Esophagus muscularis mucosa (tissue), 4 donors: ENCODE measurements at places on chromosomes 7 and 10. TPM values are rescaled to one million over a fixed set of nuclear protein-coding genes. Genes with fewer than 3 reads are reported as not detected.

GRCh38 chr7:119964788-119965542 lies 308.0 kb upstream of the KCND2 start:
- no peak for DNase-seq
- H3K4me1 ChIP-seq, result no peaks in the 10 kb centered on the region
- no peak overlapping the region for H3K27ac ChIP-seq
- no peaks in the 10 kb centered on the region for H3K36me3 ChIP-seq

The NPY gene
- total RNA-seq, result 26.7 TPM

The ZNF37A gene
- 19.1 TPM for total RNA-seq

DNA sequence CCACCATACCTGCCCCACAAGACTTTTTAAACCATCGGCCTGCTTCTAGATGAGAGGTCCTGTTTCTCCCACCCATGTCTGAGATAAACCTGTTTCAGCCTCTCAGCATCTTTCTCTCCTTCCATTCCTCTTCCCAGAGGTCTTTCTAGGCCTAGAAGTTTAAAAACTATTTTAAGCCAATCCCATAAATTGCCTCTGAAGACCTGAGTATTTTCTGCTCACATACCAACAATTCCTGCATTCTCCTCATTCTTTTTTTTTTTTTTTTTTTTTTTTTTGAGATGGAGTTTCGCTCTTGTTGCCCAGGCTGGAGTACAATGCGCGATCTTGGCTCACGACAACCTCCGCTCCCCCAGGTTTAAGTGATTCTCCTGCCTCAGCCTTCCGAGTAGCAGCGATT lies 262.9 kb upstream of the AUTS2 start:
- no peaks in the 10 kb centered on the region for H3K36me3 ChIP-seq
- DNase-seq, result no peak
- no peaks in the 10 kb centered on the region for H3K4me1 ChIP-seq
- H3K4me3 ChIP-seq, result no peak overlapping the region

GRCh38 chr10:84241185-84241790 lies at the start of gene LRIT1:
Gene LRIT1, minus strand, starts transcription at chr10:84241546. Its CDS starts 107 bp downstream, at chr10:84241439.
- no peaks in the 10 kb centered on the region for H3K36me3 ChIP-seq
- no peak within 1 kb of the TSS for H3K4me3 ChIP-seq
- no peak for DNase-seq
- no peaks in the 10 kb centered on the region for H3K4me1 ChIP-seq
- H3K27ac ChIP-seq, result no peak within 1 kb of the TSS

DNA sequence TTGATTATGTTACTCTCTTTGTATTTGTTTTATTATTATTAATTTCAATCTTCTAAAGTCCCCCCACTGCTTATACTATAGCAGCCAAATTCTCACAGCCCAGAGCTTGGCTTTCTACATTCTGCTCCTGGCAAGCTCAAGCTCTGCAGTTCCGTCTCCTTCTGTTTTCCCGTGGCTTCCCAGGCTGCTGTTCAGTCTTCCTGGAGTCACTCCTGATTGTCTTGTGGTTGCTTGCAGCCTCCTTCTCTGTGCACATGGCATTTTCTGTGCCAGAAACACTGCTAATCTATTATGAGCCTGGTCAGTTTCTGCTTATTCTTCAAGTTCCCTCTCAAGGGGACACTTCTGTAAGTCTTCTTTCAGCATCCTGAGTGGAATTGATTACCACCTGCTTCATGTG lies 533.7 kb upstream of the IGFBP3 start:
- no peaks in the 10 kb centered on the region for H3K4me1 ChIP-seq
- no peaks in the 10 kb centered on the region for H3K36me3 ChIP-seq
- H3K27ac ChIP-seq, result no peak overlapping the region
- H3K27me3 ChIP-seq, result no peaks in the 10 kb centered on the region
- DNase-seq, result no peak
- H3K4me3 ChIP-seq, result no peak overlapping the region

DNA sequence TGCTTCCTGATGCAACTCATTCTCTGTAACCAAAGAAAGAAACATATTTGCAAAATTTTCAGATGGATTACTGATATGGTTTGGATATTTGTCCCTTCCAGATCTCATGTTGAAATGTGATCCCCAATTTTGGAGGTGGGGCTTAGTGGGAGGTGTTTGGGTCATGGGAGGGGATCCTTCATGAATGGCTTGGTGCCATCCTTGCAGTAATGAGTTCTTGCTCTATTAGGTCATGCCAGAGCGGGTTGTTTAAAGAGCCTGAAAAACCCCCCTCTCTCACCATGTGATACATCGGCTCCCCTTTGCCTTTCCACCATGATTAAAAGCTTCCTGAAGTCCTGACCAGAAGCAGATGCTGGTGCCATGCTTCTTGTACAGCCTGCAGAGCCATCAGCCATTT lies 43.8 kb upstream of the PRKG1 start:
- H3K27me3 ChIP-seq, result no peaks in the 10 kb centered on the region
- H3K27ac ChIP-seq, result no peak overlapping the region
- no peak overlapping the region for H3K4me3 ChIP-seq
- no peak for DNase-seq
- H3K4me1 ChIP-seq, result peaks cover 6% of the 10 kb centered on the region
- no peaks in the 10 kb centered on the region for H3K36me3 ChIP-seq

DNA sequence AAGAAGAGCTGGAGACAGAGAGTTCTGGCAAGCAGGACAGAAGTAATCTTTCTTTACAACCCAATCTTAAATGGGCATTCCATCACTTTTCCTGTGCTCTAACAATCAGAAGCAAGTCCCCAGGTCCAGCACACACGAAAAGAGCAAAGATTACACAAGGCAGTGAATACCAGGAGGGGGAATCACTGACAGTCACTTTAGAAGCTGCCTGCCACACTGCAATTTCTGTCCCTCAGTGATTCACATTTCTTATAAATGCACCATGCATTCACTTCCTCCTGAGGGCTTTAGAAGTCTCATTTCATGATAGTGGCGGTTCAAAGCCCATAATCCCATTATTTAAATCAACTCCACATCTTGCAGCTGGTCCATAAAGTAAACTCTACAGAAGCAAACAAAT lies 362.5 kb downstream of the POM121L12 start:
- no peak overlapping the region for H3K27ac ChIP-seq
- H3K36me3 ChIP-seq, result no peaks in the 10 kb centered on the region
- H3K4me3 ChIP-seq, result no peak overlapping the region
- DNase-seq, result no peak
- no peaks in the 10 kb centered on the region for H3K27me3 ChIP-seq

DNA sequence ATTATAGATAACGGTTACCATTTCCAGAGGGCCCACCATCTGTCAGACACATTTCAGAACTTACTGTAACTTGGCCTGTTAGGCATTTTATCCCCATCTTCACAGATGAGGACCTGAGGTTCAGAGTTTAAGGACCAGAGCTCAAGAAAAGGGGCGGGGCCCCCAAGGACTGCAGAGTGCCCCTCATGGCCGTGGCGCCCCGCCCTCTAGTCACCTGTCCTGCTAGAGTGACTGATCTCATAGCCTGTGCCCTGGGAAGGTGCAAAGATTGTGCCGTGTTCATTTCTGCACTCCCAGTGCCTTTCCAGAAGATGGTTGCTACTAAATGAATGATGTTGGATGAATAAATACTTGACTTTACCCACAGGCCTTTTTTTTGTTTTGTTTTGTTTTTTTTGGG lies 107.0 kb downstream of the XRCC2 start:
- H3K27ac ChIP-seq, result no peak overlapping the region
- DNase-seq, result no peak
- no peak overlapping the region for H3K4me3 ChIP-seq

DNA sequence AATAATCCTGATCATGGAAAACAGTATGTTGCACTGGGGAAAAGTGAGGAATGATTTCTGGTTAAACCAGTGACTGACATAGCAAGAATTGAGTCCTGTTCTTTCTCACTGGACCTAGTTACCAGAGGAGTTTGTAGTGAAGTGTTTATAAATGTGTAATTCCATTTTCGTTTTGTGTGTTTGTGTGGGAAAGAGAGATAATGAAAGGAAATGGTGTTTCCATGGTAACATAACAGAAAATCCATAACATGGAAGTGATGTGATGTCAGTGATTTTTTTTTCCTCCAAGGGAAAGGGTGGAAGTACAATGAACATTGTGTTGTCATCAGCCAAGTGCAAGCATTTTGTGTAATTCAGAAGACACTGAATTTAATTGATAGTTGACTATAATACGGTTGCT lies 283.9 kb downstream of the PLXDC2 start:
- peak overlapping the region; percentile 28 for H3K27ac ChIP-seq
- peaks cover 27% of the 10 kb centered on the region for H3K4me1 ChIP-seq
- DNase-seq, result no peak
- H3K36me3 ChIP-seq, result no peaks in the 10 kb centered on the region
- H3K4me3 ChIP-seq, result peak overlapping the region; percentile 13

- H3K36me3 ChIP-seq, result no peaks in the 10 kb centered on the region
- DNase-seq, result no peak
- H3K4me3 ChIP-seq, result no peak overlapping the region
- no peak overlapping the region for H3K27ac ChIP-seq
- no peaks in the 10 kb centered on the region for H3K4me1 ChIP-seq
These were observed 13.3 kb upstream of the CNNM1 start for GRCh38 chr10:99315853-99316252.

DNA sequence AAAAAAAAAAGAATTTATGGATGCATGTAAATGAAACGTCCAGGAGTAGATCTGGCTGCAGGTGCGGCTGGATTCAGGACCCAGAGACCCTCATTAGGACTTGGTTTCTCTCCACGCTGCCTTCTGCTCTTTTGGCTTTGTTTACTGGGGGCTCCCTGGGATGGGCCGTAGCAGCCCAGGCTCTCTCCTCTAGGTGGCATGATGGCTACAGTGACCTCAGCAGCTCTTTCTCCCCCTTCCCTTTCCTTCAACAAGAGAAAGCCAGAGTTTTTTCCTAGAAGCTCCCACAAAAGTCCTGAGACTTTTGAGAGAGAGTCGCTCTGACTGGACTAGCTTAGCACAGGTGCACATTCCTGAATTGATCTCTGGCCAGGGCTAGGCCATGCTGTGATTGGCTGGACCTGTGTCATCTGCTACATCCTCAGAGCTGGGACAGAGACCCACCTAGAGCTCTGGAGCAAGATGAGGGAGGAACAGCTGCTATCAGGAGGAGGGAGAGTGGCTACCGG lies 67.8 kb upstream of the PDCD4 start:
- peak overlapping the region; percentile 69 for H3K27ac ChIP-seq
- H3K4me3 ChIP-seq, result no peak overlapping the region
- DNase-seq, result no peak
- peaks cover 26% of the 10 kb centered on the region for H3K4me1 ChIP-seq
- no peaks in the 10 kb centered on the region for H3K36me3 ChIP-seq
- no peaks in the 10 kb centered on the region for H3K27me3 ChIP-seq

- no peaks in the 10 kb centered on the region for H3K27me3 ChIP-seq
- DNase-seq, result no peak
- H3K36me3 ChIP-seq, result no peaks in the 10 kb centered on the region
- no peak overlapping the region for H3K27ac ChIP-seq
- no peak overlapping the region for H3K4me3 ChIP-seq
These were observed 90.1 kb downstream of the NPSR1 start for GRCh38 chr7:34747867-34748727.

DNA sequence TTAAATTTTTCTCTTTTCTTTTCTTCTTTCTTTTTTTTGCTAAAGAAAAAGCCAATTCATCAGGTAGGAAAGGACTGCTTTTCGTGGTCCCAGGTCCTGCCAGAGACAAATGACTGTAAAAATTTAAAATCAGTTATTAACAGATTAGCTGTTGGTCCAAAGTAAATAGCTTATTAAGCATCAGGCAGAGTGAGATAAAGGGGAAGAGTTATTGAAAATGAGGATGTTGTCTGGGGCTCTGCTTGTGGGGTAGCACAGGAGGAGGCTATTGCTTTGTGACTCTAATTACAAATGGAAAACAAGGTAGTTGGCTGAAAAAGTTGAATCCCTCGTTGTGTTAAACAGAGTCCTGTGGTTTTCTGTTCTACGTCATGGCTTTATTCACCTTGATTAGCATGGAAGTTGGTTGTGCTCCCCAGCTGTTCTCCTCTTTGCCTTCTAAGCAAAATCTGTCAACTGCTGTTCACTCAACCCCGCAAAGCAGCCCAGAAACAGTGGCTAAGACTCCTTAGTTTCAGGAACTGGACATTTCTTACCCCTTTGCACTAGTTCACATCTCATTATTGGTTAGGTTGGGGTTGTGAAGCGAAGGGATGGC lies 128.9 kb downstream of the SNX10 start:
- no peaks in the 10 kb centered on the region for H3K27me3 ChIP-seq
- no peak overlapping the region for H3K27ac ChIP-seq
- no peaks in the 10 kb centered on the region for H3K36me3 ChIP-seq
- no peak overlapping the region for H3K4me3 ChIP-seq

- peak overlapping the region; percentile 58 for H3K4me3 ChIP-seq
- H3K27me3 ChIP-seq, result no peaks in the 10 kb centered on the region
- no peak for DNase-seq
These were observed 107.7 kb upstream of the BTBD16 start for GRCh38 chr10:122163174-122164022.

DNA sequence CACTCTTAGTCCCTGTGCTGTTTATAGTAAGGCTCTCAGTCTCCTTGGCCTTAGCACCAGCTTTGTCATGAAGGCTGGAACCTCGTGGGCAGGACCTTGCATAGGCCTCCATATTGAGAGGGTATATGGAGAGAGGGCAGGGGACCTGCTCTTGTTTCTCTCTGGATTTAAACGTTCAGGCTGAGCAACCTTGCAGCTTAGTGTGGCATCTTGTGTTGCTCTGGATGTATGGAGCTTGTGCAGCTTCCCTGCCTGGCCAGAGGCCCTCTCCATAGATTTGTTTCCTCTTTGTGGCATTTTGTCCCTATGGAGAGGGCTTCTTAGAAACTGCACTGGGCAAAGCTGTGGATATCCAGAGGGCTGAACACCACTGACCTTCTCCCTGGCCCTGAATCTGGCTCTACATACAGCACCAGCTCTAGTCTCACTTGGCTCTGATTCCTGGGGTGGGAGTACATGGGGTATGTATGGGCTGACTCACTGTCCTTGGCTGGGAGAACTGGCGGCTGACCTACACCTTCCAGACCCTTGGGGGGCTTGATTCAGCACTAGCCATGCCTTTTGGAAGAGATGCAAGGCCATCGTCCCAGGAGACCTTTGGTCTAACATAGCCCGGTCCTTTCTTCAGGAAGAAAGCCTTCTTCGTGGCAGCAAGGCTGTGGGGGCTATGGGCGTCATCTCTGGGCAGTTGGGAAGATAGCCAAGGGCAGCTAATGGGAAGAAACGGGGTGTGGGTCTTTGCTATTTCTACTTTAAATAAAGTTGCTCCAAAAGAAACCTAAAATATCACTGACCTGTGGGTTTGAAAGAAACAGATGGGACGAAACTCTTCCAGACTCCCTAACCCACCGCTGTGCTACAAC lies 30.5 kb downstream of the ITPRIP start:
- H3K27me3 ChIP-seq, result no peaks in the 10 kb centered on the region
- H3K4me3 ChIP-seq, result no peak overlapping the region
- DNase-seq, result peak; percentile 81
- H3K36me3 ChIP-seq, result peaks cover 20% of the 10 kb centered on the region
- H3K27ac ChIP-seq, result peak overlapping the region; percentile 96
- H3K4me1 ChIP-seq, result peaks cover 83% of the 10 kb centered on the region
